Ascending aorta (tissue), 2 donors: ENCODE measurements at places on chromosomes 4 and X.
A peak's percentile ranks its signal among the peaks of the same experiment; 100 is the strongest.

DNA sequence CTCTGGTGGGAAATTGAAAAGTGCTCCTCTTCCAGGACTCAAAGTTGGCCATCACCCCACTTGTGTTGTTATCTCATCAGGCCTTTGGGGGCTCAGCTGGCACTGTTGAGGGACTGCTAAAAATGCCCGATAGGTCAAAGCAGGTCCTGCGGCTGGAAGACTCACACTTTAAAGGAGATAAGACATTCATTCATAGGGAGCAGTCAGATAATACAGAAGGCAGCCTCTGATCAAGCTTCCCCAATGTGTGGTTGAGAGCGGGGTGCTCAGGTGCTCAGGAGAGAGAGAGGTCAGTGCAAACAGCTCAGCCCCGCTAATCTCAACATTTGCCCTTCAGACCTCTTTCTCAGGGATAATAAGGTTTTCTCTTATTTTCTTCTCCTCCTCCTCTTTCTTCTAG is 70.3 kb downstream of the TMEM154 start:
- no peak for DNase-seq

DNA sequence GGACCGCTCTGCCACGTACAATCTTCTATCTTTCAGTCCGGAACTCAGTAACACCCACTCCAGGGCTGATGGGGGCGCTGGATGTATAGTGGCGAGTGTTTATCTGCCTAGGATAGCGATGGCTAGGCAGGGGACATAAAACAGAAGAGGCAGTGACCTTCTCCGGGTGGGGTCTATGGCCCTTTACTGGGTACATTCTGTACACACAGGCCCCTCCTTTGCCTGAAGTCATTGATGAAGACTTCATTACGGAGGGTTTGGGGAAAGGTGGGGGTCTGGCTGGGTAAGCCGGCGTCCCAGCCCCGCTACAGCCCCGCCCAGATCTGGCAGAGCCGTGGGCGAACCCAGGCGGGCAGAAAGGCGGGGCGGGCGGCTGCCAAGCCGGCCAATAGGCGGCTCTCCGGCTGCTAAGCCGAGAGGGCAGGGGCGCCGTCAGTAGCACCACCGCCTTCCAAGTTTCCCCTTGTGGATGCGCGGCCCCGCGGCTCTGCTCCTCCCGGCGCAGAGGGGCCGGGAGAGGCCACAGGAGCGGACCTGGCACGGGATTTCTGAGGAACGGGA is at the start of gene CHST7:
TSS of gene CHST7 (plus strand) at position 435 of the 561 bp plus-strand sequence. CDS start 167 bp downstream, outside the sequence.
- DNase-seq: no peak

- no peak for DNase-seq
Observed at GRCh38 chr4:139768896-139769295, 103.3 kb downstream of the MGST2 start.

GRCh38 chr4:75031775-75032174 is 98.9 kb downstream of the PARM1 start:
- no peak for DNase-seq

- DNase-seq: no peak
Observed at GRCh38 chrX:44032479-44032878, 59.3 kb upstream of the NDP start.

DNA sequence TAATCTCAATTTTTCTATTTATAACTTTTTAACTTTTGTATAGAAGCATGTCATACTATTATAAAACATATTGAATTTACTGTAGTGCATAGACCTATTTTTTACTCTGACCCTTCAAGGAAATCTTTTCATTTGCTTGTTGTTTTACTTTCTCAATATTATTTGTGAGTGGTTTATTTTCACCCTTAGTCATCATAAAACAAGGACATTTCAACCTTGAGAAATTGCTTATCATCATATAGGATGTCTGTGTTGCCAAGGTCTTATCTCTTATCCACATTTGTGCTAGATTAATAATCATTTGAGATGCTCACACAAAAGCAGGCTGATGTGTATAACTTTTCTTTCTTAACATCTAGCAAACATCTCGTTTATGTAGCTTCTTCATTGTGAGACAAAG is 408.6 kb upstream of the PABPC4L start:
- no peak for DNase-seq

DNA sequence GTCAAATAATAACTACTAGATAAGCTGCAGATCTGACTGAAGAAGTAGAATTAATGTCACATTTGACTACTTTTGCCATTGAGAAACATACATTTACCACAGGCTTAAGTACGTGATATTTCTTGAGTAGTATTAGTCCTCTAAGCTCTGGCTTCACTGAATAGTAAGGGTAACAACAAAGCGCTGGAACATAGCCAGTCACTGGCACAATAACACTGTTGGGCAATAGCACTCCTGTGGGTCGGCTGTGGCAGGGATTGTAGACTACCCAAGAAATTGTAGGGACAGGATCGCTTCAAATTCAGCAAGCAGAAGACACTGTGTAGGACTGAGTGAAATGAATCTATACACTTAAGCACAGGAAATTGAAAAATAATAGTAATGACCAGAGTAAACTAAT is 27.1 kb upstream of the IL15 start:
- DNase-seq: no peak

GRCh38 chr4:125317525-125317877 is 2.7 kb downstream of the FAT4 start:
- DNase-seq: peak; percentile 69

GRCh38 chr4:110085131-110085530 is 113.3 kb downstream of the ELOVL6 start:
- DNase-seq: no peak

DNA sequence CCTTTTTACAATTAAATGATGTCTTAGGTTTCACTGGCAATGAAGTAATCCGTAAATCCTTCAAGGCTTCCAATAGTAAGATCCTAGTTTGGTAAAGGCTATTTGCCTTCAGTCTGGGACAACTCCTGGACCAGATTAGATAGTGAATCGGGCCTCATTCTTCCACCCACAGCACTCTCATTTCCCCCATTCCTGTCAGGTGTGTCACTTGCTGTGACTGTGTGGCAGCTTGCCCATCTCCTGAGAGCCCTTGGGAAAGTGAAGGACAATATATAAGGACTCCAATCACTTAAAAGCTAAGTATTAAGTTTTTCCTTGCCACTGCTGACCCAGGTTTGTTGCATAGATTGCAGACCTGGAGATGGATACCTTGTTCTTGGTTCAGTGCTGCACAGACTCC is 3.3 kb upstream of the GASK1B start:
- DNase-seq: no peak

DNA sequence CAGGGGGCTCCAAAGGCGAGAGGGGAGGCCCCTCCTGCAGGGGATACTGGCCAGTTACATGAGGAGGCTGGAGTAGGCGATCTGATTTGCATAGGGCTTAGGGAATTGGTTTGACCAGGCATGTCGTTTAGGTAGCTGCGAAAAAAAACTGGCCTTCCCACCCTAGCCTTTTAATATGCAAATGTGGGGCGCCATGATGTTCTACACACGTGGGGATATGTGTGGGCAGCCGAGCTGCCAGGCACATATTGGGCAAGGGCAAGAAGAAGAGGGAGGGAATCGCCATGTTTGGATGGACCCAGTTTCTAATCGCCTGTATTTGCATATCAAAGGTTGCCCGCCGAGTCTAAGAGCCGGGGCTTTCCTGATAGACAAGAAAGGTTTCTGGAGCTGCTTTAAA is 121.3 kb downstream of the PRKX start:
- DNase-seq: no peak

GRCh38 chr4:83361416-83362103 is 26.9 kb upstream of the HPSE start:
- no peak for DNase-seq

GRCh38 chrX:43165343-43165920 is 387.5 kb upstream of the PPP1R2C start:
- no peak for DNase-seq

DNA sequence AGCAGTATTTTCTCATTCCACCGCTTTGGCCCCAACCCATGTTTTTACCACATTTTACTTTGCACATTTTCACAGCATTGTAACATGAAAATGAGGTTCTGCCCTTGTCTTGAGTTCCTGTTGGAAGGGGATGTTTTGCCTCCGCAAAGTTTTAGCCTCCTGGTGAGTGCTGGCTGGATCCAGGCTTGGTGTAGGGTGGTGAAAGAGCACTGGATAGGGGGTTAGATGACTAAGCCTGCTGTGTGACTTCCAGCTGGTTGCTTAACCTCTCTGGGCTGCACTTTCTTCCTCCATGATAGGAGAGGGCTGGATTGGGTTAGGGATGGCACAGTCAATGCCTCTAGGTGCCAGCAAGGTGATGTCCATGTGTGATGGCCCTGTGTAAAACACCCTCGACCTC is 28.9 kb downstream of the CYTL1 start:
- DNase-seq: no peak

- no peak for DNase-seq
Observed at GRCh38 chr4:68359508-68359907, 9.6 kb upstream of the YTHDC1 start.

- DNase-seq: no peak
Observed at GRCh38 chr4:111930659-111931058, 214.6 kb upstream of the FAM241A start.

DNA sequence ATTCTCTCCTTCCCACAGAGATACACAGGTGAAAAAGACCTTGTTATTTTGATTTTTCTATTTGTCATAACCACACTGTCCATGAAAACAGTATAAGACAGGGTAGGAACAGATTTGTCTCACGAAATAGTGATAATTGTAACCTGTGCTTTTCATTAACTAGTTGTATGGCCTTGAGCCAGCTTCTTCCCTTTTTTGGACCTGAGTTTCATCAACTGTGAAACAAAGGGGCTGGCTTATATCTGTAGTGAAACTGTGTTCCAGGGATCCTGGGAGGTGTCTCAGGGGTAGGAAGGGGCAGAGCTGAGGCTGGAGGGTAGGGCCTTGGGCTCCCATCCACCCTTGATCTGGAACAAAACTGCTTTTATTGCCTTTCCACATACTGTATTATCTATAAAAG is 50.9 kb downstream of the MED28 start:
- DNase-seq: no peak

- no peak for DNase-seq
Observed at GRCh38 chr4:67480810-67481209, 64.5 kb downstream of the CENPC start.

DNA sequence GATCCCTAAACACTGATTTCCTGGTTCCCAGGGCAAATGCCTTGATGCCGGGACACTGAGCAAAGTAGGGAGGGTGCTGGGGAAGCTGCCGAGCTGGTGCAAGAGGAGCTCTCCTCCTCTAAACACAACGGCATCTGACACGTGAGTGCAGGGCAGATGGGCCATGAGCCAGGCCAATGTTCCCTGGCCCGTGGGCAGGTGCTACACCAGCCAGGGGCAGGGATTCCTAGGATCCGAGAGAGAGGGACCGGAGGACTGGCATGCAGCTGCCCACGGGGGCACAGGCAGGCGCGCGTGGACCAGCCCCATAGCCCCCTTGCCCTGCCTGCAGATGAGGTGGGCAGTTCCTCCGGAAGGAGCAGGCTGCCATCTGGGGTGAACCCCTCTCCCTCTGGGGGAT is 66.8 kb upstream of the AFAP1 start:
- no peak for DNase-seq

GRCh38 chr4:6383929-6384328 is 88.5 kb downstream of the PPP2R2C start:
- no peak for DNase-seq

DNA sequence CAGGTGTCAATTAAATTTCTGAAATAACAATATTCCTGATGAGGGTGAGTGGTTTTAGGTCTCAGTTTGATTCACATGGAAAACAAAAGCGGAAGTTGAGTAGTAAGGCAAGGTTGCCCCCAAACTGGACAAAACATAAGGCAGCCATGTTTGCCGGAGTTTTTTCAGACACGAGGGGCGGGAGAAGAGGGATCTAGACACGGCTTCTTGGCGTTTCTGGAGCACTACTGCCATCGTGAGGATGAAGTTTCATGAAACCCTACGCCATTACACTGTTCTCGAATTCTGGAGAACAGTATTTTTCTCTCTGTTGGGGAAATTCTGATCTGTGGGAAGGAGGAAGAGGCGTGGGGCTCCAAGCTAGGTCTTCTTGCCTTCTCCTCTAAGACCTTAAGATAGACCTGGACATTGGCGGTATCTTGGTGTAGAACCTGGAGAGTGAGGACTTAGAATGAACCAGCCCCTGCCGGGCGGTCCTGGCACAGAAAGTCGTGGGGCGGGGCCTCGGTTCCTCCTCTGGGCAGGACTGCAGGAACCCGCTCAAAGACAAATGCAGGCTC is 160.3 kb downstream of the OR13H1 start:
- DNase-seq: peak; percentile 29

DNA sequence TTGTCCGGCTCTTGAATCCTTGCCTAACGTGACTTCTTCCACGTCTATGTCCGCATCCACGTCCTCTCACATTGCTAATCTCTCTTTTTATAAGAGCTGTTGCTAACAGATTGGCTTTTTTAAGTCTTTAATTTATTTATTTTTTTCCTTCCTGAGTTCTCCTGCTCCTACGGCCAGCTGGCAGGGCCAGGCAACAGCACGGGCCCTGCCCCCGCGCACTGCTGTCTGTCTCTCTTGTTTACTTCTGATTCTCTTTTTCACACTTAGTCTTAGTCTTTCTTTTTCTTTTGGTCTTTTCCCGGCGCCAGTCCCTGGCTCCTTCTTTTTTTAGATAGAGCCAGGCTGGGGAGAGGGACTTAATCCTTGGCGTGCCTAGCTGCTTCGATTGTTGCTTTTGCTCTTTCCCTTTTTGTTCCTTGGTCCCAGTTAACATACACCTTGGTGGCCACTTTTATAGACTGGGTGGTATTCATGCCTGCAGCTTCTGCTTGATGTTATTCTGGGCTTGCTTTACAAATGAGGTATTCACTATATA is 53.2 kb upstream of the RBMX start:
- DNase-seq: no peak

- DNase-seq: no peak
Observed at GRCh38 chr4:10639100-10639499, 45.5 kb downstream of the CLNK start.
